ENCODE measurements at places on chromosomes 2 and 18. TPM values are rescaled to one million over a fixed set of nuclear protein-coding genes. Genes with fewer than 3 reads are reported as not detected.

Gene MAL
- total RNA-seq = 2.2 TPM

Gene BOLL
- not detected for total RNA-seq

Gene WNT10A
- not detected for total RNA-seq

Gene FKBP1B
- 5.4 TPM for total RNA-seq

Gene SCN7A
- total RNA-seq = 60.2 TPM

Gene TMEM247
- not detected for total RNA-seq

Gene TCF7L1
- 22.9 TPM for total RNA-seq

Gene IL36B
- not detected for total RNA-seq

Gene ASAP2
- total RNA-seq = 15.3 TPM

Gene GCG
- total RNA-seq = 0.24 TPM

Gene FBLN7
- total RNA-seq = 1.5 TPM

Gene SEPTIN2
- total RNA-seq = 185 TPM

Gene C2orf92
- 4.5 TPM for total RNA-seq

Gene BCL2
- total RNA-seq = 41.4 TPM

Gene TDRD15
- not detected for total RNA-seq

Gene KIAA2012
- total RNA-seq = 5.2 TPM

Gene SH3BP4
- 36.9 TPM for total RNA-seq

Gene SLC4A3
- total RNA-seq = 98.5 TPM

Gene SLC5A7
- total RNA-seq = not detected

Gene SCYGR4
- total RNA-seq = not detected

Gene RAMP1
- total RNA-seq = 52.3 TPM

Gene SATB2
- total RNA-seq = 3.8 TPM

Gene SPP2
- total RNA-seq = not detected

Gene ACMSD
- total RNA-seq = not detected

Gene PSTPIP2
- 4.0 TPM for total RNA-seq

Gene TIMM21
- total RNA-seq = 23.7 TPM

Gene PSMA8
- 0.25 TPM for total RNA-seq

Gene HOXD8
- 29.7 TPM for total RNA-seq

Gene CXCR1
- total RNA-seq = 0.10 TPM

Gene TTC31
- total RNA-seq = 15.1 TPM

Gene TMEM163
- total RNA-seq = 2.3 TPM

Gene BMP10
- total RNA-seq = not detected

Gene IL36A
- total RNA-seq = not detected

Gene MYOM1
- 7.3 TPM for total RNA-seq

Gene TMEM237
- 24.8 TPM for total RNA-seq

Gene SERPINB7
- total RNA-seq = not detected

Gene HOXD13
- not detected for total RNA-seq

Gene RFX8
- total RNA-seq = 0.71 TPM

Gene PROM2
- total RNA-seq = 3.4 TPM

Measured in ovary (tissue), 10 donors.